ENCODE measurements at places on chromosomes 3 and 15.

- DNase-seq, result no peak
Measured at GRCh38 chr3:173913397-173913796, 515.9 kb downstream of the NLGN1 start.

DNA sequence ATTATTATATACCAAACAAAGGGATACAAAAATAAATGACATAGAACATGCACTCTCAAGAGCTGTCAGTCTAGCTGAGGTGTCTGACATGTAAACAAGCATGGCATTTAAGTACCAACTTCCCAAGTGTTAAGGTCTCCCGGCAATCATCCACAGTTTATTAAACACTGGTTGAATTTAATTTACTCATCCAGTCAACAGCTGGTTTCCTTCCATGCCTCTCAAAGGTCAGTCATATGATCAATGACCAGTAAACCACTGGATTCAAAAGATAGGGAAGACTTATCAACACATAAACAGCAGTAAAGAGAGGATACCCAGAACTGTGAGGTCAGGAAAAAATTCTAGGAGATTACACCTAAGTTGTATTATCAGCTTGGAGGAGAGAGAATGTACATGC is 80.4 kb downstream of the ADAM10 start:
- DNase-seq, result no peak

- DNase-seq, result no peak
Measured at GRCh38 chr15:29670998-29671981, 151.0 kb downstream of the TJP1 start.

DNA sequence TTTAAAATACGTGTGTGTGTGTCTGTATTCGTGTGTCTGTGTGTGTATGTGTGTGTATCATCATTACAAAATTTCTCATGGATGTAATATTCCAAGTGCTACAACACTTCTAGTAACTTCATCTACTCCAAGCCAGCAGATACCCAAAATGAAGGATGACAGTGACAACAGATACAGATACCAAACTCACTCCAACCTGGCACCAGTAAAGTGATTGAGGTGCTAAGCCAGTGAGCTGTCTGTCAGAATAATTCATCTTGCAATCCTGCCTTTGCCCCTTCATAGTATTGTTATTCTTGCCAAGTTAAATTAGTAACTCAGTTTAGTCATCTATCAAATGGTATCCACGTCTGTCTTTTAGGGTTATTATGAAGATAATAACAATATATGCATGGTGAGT is 58.1 kb downstream of the PLOD2 start:
- DNase-seq, result no peak

- DNase-seq, result no peak
Measured at GRCh38 chr3:97713634-97714033, 50.9 kb upstream of the ARL6 start.

GRCh38 chr3:23829242-23829934 is 23.6 kb downstream of the UBE2E1 start:
- no peak for DNase-seq

DNA sequence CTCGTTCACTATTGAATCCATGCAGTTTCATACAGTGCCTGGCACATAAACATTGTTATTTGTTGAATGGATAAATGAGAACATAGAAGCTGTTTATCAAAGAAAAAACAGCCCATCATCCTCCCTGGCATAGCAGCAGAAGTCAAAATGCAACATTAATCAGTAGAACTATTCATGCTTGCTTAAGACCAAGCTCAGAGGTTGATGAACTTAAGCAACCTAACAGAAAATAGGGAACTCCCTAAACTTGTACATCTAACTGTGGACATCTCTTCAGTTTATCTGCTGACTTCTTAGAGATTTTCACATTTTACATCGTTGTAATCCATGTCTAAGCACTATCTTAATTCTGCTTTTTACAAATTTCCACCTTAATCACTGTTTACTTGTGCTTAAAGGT is 29.2 kb downstream of the SENP8 start:
- no peak for DNase-seq

GRCh38 chr15:52162260-52162659 is 28.9 kb downstream of the GNB5 start:
- DNase-seq, result no peak

DNA sequence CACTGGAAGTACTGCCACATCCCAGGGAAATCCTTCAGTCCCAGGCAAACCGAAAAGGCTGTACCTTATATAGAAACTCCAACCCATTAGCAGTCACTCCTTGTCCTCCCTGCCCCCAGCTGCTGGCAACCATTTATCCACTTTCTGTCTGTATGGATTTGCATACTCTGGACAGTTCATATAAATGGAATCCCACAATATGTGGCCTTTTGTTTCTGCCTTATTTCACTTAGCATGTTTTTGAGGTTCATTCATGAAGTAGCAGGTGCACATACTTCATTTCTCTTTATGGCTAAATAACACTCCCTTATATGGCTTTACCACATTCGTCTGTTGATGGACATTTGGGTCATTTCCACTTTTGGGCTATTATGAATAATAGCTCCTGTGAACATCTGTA is 51.6 kb upstream of the CMTM8 start:
- DNase-seq, result no peak

DNA sequence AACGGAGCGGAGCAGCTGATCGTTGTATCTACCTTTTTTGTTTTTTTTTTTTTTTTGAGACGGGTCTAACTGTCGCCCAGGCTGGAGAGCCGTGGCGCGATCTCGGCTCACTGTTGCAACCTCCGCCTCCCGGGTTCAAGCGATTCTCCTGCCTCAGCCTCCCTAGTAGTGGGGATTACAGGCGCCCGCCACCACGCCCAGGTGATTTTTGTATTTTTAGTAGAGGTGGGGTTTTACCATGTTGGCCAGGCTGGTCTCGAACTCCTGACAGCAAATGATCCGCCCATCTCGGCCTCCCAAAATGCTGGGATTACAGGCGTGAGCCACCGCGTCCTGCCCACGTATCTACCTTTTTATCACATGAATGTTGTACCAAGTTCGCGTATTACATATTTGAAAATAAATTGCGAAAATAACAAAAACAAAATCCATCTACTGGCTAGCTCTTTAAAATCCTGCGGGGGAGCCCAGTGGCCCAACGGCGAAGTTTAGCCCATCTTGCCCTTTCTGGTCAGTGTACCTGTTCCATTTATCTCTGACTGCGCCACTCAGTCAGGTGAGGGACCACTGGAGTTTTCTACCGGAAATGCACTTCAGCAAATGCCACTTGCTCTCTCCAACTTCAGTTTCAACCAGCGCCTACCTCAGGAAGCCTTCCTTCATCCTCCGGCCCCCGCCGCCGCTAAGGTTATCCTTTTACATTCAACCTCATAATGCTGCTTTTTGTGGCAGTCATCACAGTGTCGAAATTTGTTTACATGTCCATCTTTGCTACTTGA is 1.2 kb upstream of the EIF3J start:
- DNase-seq, result peak; percentile 41

DNA sequence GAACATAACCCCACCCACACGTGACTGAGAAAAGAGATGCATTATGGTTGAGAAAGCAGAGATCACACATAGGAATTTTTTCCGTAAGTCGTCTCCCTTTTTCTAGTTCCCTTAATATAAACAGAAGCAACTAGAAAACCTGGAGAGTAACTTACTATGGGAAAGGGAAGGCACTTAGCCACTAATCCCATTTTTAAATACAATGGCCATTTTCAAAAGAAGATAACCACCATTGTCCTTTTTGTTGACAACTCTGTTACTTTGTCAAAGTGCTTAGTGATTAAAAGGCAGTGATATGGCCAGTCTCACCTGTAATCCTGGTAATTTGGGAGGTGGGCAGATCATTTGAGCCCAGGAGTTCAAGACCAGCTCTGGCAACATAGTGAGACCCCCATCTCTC is 184.4 kb upstream of the UMPS start:
- no peak for DNase-seq

DNA sequence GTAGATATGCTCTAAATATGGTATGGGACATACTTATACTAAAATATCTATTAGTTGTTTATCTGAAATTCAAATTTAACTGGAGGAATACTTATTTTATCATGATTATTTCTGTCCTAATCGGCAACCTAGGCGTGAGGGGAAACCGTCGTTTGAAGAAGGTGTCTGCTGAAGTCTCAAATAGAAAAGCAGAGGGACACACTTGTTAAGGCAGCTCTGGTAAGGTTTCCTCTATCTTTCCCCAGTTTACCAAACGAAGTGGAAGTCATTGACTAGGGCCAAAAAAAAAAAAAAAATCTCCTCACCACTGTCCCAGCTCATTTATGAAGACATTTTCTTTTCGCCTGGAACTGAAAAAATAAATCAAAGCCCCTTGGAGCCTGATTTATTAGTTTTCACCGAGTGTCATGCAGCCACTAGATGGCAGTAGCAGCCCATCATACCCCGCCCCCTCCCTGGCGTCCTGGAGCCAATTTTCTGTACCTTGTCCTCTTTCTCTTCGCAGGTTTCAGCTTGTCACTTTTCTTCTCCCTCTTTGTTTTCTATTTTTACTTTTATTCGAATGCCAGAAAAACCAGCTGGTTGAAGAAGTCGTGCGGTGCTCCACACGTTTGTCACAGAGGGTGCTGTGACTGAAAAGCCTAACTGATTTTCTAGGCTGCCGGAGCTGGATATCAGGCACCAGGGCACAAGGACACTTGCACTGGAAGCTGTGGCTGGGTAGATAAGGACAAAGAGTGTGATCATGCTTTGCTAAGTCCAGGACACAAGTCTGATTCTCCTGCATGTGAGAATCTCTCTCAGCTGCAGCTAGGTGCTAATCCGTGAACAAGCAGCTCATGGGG is 238.7 kb downstream of the ZPLD1 start:
- DNase-seq, result peak; percentile 73

DNA sequence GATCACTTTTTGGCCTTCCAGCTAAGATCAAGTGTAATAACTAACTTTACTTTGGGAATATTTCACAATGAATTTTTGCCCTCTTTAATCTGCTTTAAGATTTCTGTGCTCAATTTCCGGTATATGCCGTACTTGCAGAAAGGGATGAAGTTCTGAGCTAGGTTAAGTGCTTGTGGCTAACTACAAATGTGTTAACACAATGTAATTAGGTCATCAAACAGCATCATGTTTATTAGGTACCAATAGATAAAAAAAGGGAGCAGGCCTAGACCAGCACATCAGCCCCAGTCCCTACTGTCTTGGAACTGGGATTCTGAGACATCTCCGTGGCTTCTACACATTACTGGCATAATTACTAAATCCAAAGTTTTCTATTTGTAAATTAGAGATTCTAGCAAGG is 932.7 kb upstream of the CFAP20DC start:
- no peak for DNase-seq

All from stimulated activated CD4-positive, alpha-beta T cell treated with anti-CD3 and anti-CD28 coated beads, Interleukin-2, amount 100 ng/mL, for 24 hours (primary cell).